ENCODE measurements at places on chromosomes 6 and 20.

DNA sequence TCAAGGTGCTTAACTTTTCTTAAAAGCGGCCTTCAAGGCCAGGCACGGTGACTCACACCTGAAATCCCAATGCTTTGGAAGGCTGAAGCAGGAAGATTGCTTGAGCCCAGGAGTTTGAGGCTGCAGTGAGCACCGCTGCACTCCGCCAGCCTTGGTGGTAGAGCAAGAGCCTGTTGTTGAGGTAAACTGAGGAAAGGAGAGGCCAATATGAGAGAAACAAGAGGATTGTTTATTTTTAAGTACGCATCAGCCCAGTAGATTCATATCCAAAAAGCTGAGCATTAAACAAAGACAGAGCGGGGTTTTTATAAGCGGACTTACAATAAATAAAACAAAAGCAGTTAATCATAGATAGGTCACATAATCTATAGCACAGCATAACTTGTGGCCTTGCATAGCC is 15.0 kb upstream of the GMPR start:
- no peak for DNase-seq

DNA sequence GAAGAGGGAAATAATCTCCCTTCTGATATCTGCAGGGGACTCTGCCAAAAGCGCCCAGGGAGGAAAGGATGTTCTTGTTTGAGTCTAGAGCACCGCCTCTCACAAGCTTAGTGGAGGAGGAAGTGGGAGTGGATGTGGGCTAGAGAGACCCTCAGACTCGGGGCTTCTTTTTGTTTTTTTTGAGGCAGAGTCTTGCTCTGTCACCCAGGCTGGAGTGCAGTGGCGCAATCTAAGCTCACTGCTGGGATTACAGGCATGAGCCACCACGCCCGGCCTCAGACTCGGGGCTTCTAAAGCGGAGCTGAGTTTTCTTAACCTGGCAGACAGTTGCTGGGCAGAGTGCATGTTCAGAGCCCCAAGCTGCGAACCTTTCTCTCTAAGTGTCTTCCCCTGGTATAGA is 310.8 kb downstream of the BMP7 start:
- no peak for DNase-seq

- DNase-seq = no peak
Measured at GRCh38 chr20:57960803-57961575, 251.2 kb upstream of the PMEPA1 start.

DNA sequence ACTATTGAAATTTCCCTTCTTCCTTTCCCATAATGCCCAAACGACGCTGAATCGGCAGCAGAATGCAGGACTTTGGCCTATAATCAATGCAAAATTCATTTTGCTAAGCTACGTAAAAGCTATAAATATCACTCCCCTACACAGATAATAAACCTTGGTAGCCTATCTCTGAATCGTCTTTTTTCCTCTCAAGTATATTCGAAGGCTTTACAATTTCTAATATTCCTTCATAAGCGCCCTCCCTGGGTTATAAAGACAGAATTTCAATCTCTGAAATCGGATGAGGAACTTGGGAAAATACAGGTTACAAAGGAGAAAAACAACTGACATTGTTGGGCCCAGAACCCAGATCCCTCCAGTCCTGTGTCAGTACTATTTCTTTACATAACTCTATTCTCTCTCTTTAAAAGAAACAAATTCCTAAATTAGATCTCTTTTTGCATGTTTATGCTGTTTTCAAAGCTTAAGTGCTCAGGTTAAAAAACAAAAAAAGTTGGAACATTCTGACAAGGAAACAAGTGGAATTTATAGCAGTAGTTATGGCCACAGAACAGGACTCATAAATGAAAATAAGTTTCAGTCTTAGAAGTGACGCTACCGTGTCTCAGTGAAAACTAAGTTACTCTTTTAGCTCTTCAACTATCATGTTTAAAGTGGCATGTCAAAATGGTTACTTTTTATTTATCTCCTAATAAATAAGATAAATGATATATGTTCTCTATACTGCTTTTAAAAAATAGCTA is 84.5 kb downstream of the SESN1 start:
- no peak for DNase-seq

DNA sequence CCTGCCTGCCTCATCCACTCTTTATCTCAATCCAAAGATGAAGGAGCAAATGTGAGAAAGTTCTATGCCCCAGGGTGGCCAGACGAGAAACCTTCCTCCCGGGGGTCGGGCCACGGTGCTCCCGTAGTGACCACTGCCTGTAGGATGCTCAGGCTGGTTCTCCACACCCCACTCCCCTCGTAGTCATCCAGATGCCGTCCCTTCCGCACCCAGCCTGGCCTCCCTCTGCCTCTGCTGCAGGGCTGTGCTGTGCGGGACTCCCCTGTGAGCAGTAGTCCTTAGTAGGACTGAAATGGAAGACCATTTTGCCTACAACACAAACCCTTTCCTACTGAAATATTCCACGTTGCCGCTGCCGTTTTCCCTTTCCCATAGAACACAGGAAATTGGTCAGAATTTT is 2.0 kb downstream of the TMC2 start:
- DNase-seq = no peak

DNA sequence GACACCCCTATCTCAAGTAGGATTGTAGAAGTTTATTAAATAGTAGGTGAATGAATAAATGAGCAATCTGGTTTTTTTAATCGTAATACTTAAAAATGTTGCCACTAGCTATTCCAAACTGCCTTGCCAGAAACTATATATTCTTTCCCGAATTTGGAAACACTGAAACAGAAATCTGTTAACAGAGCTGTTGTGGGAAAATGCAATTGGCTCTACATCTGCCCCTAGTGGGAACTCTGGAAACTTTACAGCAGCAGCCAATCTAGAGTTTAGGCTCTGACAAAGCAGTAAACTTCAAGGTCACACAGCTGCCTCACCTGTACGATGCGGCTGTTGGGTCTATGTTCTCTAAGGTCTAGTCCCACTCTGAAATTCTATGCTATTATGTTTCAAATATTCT is 41.7 kb downstream of the SYNE1 start:
- DNase-seq = no peak

GRCh38 chr6:154995254-154996015 is at the start of gene TIAM2:
TSS of gene TIAM2 (plus strand) at chr6:154995315. CDS start at chr6:155129224, 133,909 bp downstream.
- no peak for DNase-seq

- DNase-seq = no peak
Measured at GRCh38 chr6:38512211-38512610, 127.5 kb downstream of the BTBD9 start.

DNA sequence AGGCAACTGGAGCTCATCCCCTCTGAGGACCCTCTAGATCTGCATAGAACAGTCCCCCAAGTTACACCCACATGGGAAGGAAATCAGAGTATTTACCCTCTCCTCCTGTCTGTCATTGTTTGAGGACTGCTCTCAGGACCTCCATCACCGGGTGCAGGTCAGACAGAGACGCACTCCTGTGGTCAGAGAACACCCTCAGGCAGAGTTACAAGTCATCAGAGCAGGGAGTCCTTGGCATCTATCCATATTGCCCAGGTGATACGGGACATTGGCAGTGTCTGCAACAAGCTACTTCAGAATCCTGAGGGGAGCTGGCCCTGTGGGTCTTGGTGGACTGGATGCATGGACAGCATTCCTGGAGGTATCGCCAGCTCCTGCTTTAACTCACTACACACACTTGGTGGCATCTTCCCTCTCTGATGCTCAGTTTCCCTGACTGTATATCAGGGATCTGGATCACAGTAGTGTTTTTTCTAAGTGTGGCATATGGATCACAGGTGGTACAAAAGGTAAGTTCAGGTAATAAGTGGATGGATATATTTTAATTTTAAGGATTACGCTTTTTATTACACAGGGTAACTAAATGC is 15.1 kb upstream of the ISM1 start:
- DNase-seq = no peak

GRCh38 chr20:8432435-8433148 is 300.5 kb downstream of the PLCB1 start:
- no peak for DNase-seq

GRCh38 chr6:124795643-124796463 is 166.4 kb upstream of the RNF217 start:
- no peak for DNase-seq

DNA sequence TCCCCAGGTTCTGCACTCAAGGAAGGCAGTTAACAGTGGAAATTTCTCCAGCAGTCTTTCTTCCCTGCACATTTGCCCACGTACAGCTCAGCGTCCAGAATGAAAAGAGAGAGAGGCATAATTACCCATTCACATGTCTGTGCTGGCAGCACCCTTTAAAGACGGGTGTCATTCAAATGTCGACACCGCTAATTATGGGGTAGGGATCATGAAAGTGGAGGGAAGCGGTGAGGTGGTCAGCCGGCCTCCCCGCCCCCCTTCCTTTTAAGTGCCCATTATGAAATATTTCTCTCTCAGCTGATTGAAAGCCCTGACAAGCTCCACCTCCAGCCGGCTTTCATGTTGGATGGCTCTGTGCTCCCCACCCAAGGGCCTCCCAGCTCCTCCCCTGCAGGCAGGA is 246.1 kb downstream of the BMP7 start:
- no peak for DNase-seq

All from stimulated activated CD8-positive, alpha-beta memory T cell treated with anti-CD3 and anti-CD28 coated beads, Interleukin-7, amount 100 ng/mL, for 24 hours (primary cell).